ENCODE measurements at places on chromosomes 7 and 10.

DNA sequence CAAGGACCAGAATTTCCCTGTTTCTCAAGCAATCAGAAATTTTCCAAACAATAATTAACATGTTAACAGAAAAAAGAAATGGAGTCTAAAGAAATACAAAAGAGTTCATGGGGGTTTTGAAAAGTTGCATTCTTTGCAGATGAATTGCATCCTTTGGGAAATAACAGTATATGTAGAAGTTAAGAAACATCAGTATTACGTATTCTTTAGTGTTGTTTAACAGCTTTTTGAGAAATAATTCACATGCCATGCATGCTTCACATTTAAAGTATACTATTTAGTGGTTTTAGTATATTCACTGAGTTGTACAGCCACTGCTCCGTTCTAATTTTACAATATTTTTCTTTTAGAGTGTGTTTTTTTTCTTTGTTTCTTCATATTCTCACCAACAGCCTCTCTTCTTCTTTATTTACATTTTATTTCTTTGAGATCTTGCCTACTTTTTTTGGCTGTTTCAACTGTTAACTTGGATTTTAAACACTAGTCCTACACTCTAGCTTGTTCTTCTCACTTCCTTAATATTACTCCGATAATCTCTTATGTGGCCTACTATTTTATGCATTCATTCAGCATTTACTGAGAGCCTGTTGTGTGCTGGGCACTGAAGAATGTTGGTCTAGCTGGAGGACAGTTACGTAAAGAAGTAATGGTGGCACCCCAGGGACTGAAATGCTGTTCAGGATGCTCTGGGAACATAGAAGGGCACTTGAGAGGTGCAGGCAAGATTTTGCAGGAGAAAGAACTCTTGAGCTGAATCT, 330.1 kb downstream of the EXOC4 start:
- no peak for DNase-seq

GRCh38 chr7:112160130-112160770, 45.9 kb downstream of the DOCK4 start:
- DNase-seq = no peak

- DNase-seq = no peak
Observed at GRCh38 chr7:66016131-66016461, 34.1 kb upstream of the GUSB start.

GRCh38 chr10:20088061-20088701, 271.9 kb downstream of the PLXDC2 start:
- no peak for DNase-seq

DNA sequence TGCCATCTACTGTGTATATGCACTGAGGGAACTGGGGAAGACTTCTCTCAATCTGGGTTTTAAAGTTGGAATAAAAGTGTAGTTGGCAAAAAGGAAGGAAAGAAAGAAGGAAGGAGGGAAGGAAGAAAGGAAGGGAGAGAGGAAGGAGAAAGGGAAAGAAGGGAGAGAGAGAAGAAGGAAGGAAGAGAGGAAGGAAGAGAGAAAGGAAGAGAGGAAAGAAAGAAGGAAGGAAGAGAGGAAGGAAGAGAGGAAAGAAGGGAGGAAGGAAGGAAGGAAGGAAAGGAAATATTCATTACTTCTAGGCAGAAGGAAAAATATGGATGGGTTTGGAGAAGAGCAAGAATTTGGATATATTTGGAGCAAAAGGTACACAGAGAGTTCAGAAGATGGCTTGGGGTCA, 343.6 kb upstream of the AUTS2 start:
- no peak for DNase-seq

DNA sequence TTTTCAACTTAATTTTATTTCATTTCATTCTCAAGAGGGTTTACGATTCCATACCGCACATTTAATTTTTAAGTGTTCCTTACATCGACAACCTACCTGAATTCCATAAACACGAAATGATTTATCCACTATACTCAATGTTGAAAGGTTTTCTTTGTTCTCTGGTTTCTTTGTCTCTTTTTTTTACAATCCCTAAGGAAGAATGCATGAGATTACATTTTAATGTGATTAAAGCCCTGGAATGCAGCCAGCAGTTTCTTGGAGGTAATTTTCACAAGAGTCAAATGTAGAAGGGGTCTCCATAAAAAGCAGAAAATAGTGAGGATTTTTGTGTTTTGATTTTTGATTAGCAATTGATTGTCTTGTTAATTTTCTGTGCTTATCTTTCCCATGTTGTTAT, 59.2 kb upstream of the ADCY1 start:
- DNase-seq = no peak

GRCh38 chr10:77899690-77900089, 26.9 kb downstream of the DLG5 start:
- no peak for DNase-seq

- DNase-seq = no peak
Observed at GRCh38 chr10:85624511-85624910, 742.1 kb downstream of the GRID1 start.

- DNase-seq = no peak
Observed at GRCh38 chr10:84706875-84707274, 378.5 kb downstream of the CCSER2 start.

DNA sequence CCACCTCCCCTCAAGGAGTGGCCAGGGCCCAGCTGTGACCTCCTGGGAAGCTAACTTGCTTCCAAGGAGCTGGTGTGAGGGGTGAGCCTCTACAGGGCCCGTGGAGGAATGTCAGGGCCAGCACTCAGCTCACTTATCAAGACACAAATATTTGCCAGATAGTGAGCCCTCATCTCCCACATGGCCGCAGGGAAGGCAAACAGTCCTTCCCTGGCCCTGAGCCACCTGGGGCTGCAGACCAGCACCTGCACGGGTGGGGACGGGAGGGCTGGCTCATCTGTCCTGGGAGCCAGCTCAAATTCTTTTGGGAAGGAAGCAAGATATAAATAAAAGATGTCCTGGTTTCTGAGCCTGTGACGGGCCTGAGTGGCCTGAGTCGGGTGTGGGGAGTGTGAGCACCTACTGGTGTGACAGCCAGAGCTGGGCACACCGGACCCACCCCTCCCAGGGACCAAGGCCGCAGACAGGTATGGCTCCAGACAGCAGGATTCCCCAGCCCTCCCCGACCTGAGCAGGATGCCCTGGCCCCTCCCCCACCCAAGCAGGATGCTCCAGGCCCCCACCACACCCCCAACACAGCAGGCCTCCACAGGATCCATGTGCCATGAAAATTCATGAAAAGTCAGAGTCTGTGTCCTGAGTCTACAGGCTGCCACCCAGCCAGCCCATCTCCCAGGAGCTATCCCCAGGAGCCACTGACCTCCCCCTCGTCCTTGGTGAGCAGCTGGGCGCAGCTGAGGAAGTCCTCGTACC, 148.0 kb downstream of the MAPK8 start:
- no peak for DNase-seq

GRCh38 chr10:124002391-124003069, 90.9 kb downstream of the CHST15 start:
- DNase-seq = no peak

DNA sequence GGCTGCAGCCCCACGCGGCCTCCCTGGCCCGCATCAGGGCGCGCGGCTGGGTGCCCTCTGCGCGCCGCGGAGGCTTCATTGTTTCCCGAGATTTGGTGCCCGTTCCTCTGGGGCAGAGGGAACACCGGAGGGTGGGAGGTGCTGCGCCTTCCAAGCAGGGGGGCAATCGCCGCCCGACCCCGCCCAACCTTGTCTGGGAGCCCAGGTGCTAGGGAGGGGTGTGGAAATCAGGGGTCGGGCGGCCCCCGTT, 1.0 kb upstream of the NRP1 start:
- DNase-seq = no peak

- peak; percentile 58 for DNase-seq
Observed at GRCh38 chr10:46228563-46229071, 58.2 kb upstream of the ANTXRL start.

GRCh38 chr7:29282819-29283414, 88.3 kb downstream of the CHN2 start:
- no peak for DNase-seq

DNA sequence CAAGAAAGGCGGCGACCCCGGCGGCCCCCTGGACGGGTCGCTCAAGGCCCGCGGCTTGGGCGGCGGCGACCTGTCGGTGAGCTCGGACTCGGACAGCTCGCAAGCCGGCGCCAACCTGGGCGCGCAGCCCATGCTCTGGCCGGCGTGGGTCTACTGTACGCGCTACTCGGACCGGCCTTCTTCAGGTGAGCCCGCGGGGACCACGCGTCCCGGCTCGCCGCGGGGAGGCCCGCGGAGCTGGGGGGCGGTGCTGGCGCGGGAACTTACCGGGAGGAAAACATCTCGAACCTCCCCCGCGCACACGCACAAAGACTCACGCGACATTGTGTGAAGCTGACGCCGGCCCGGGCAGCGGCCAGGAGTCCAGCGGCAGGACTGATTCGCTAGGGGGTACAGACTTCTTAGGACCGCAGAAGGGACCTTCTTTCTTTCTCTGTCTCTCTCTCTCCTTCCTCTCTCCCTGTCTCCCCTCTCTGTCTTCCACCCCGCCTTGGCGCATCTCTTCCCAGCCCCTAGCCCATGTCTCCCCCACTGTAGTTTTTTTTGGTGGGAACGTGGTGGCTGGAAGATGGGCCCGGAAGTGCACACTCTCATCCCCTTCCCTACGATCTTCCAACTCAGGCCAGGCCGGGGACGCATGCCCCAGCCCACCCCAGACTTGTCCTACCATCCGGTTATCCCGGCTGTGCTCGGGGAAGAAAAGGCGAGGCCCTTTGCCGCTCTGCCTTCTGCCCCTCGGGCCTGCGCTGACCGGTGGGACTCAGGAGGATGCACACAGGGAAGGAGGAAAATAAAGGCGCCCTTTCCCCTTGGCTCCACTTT, 1.2 kb downstream of the EN2 start:
- no peak for DNase-seq

DNA sequence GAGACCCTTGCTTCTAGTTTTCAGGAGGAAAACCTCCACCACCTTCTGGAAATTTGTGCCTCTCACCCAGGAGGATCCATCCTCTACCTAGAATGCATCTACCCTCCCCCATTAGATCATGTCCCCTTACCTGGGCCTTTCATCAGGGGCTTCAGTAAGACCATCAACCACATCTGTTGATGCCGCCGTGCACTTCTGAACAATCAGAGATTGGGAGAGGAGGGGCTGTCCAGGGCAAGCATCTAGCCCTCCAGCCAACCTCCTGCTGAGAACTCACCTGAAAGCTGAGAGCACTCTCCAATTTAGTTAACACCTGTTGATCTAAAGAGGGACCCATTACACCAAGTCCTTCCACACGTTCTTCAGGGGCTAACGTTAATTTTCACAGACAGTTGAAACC, 57.6 kb upstream of the PIK3CG start:
- no peak for DNase-seq

Data from activated CD4-positive, alpha-beta T cell treated with anti-CD3 and anti-CD28 coated beads for 24 hours (primary cell).